ENCODE measurements at places on chromosomes 2 and 18.

DNA sequence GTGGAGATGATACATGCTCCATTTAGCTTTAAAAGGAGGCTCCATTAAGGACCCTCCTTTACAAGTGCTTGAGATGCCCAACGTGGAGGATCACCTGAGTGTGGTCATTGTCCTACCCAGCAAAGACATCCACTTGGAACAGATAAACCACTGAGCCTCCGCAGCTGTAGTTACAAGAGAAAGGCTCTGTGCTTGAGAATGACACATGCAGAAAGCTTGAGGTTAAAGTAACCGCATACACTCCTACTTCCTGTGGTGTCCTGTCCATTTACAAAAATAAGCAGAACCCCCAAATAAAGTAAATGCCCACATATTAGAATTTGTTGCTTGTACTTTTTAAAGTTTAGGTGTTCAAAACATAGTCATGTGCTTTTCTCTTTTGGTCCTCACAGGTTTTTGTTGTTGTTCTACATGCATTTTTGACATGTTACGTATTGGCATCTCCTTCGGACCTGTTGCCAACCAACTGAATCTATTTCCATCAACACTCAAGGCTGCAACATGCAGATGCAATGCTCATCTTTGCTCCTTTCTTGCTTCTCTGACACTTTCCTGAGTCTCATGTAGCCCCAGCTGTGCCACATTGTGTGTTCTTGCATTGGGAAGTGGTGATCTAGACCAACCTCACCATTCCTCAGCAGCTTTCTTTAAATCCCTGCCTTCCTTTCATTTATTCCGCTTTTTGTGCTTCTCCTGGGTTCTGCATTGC lies 56.0 kb downstream of the SERPINB7 start:
- no peak for DNase-seq

DNA sequence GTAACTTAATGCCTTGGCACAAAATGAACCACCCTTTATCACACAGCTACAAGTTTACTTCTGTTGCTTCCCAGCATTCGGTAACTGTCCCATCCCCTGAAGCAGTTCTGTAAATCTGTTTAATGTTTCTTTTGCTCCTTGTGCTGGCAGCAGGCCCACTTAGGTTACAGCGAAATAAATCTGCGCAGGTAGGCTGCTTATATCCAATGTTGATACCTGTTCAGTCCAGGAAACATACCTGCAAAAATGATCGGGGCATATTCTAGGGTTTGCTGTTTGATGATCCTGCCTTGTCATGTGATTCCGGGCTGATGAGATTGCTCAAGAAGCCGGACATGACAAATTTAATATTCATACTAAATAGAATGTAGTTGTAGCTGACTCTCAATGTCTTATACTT lies 23.3 kb downstream of the PELI1 start:
- no peak for DNase-seq

DNA sequence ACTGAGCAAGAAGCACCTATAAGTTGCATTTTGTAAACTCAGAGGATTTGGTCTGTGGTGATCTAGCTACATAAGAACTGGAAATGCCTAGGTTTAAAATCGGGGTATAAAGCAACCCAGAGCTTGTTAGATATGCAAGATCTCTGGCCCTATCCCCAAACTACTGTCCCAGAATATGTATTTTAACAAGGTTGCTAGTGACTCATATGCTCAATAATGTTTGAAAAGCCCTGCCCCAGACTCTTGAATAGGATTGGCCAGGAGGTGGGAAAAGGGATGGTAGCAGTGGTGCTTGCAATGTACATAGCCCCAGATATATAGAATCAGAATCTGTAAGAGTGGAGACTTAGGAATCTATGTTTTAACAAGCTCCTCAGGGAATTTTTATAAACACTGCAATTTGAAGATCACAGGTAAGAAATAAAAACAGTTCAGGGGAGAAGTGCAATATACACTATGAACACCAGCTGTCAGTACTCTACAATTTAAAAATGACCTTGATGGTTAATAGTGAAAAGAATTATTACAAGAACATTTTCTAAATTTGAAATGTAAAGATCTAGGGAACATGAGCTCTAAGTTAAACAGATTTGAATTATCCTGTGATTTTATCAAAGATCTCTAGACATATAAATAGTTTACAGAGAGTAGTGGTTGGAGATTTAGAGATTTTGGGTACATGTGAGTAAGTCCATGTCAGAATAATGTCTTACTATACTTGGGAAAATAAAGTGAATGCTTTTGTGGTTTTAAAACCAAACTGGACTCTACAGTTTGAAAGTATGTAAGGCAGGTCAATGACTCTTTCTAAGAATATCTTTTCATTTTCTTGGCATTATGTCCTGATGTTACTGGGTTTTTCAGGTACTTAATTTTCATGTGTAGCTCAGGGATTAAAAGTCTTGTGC lies 7.7 kb upstream of the MMADHC start:
- DNase-seq: no peak

DNA sequence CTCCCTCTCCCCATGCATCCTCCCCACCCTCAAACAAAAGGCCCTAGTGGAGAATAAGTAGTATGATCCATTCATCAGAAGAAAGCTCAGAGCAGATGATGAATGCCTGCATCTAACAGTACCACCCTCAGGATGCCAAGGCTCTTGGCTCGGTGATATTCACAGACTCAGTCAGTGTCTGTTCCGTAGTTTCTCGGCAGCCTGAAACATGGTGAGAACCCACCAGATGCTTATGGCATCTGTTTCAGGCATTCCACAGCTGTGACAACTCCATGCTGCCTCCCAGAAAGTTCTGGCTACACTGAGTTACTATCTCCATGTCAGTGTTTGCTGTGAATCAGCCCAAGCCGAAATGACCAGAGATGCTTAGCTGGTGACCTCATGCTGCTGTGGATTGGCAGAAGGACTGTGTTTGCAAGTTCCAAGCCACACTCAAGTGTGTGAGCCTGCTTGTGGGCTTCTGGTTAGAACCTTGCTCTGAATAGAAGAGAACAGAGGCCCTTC lies 83.9 kb downstream of the WDSUB1 start:
- no peak for DNase-seq

- no peak for DNase-seq
Observed at GRCh38 chr2:207149249-207150213, 16.2 kb downstream of the KLF7 start.

DNA sequence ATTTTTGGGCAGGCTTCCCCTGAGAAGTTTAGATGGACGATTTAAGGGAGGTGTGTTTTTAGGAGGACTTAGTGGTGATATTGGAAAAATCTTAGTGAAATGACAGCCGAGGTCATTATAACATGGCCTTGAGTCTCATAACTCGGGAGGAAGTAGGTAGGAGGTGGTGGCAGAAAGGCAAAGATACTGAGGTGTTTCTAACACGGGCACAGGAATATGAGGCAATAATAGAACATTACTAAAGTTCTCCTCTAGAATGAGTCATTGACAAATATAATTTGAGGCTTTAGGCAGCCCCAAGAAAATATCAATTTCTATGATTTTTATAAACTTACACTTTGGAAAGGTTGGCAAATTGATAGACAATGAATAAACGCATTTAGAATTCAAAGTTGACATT lies 146.1 kb upstream of the ZEB2 start:
- DNase-seq: no peak

- no peak for DNase-seq
Observed at GRCh38 chr2:224584785-224585210, 365 bp downstream of the CUL3 start.

- no peak for DNase-seq
Observed at GRCh38 chr18:74268175-74268574, 23.6 kb downstream of the CYB5A start.

GRCh38 chr2:119249311-119249710 lies 25.7 kb downstream of the STEAP3 start:
- DNase-seq: no peak

GRCh38 chr2:199692489-199692888 lies 158.5 kb downstream of the FTCDNL1 start:
- no peak for DNase-seq

DNA sequence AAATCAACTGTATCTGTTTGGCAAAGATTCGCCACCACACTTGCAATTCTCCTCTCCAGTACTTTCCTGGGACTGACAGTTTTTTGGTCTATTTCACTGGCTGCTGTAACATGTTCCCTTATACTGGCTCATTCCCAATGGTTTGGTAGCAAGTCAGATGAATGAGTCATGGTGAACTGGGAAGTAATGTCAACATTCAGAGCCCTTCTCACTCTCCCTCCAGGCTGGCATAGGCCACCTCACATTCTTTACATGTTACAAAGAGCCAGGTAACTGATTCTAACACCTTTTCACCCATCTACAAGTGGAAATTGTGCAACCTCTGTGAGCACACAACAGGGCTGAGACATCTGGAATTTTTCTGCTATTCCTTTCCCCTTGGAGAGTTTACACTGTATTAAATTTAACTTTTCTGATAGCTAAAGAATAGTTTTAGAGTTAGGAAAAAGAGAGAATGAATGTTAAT lies 111.3 kb upstream of the TLK1 start:
- no peak for DNase-seq

- no peak for DNase-seq
Observed at GRCh38 chr2:119518401-119519056, 5.8 kb downstream of the SCTR start.

- no peak for DNase-seq
Observed at GRCh38 chr2:104826016-104826415, 27.9 kb upstream of the POU3F3 start.

- peak; percentile 57 for DNase-seq
Observed at GRCh38 chr2:84302513-84303412, 156.3 kb downstream of the SUCLG1 start.

GRCh38 chr2:65525616-65526231 lies 93.3 kb upstream of the SPRED2 start:
- DNase-seq: no peak

DNA sequence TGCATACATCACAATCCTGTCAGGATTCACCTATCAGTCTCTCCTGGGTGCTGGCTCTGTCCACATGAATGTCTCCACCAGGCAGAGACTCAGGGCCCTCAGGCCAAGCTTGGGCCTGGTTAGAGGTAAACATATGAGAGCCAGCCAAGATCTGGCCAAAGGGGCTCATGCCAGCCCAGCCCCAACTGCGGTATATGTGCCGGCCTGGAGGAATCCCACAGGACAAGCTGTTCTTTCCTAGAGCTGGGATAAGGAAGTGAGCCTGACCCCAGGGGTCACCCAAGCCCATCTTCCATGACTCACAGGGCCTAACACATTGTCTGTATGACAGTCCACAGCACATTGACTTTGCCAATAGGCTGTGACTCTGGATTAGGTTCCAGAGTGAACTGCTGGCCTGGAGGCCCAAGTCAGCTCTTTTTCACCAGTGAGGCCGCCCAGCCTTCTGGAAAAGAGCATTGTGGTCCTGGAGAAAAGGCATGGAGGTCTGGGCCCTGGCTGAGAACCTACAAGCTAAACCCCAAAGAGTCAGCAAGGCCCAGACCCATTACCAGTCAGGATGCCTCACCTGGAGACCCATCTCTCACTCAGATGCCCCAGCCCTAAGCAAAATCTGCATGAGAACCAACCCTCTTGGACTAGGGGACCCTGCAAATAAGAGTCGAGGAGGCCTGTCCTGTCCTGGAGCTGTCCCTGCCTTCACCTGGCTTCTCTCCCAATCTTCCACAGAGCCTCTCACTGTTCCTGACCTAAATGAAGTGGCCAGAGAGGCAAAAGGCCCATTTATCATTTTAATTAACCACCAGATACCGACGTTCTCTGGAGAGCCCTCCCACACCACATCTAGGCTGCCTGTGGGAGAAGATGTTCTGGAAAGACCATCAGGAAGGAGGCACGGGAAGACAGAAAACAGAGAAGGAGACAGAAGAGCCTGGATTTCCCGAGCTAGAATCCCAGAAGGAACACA lies 120.9 kb upstream of the PKDCC start:
- DNase-seq: no peak

DNA sequence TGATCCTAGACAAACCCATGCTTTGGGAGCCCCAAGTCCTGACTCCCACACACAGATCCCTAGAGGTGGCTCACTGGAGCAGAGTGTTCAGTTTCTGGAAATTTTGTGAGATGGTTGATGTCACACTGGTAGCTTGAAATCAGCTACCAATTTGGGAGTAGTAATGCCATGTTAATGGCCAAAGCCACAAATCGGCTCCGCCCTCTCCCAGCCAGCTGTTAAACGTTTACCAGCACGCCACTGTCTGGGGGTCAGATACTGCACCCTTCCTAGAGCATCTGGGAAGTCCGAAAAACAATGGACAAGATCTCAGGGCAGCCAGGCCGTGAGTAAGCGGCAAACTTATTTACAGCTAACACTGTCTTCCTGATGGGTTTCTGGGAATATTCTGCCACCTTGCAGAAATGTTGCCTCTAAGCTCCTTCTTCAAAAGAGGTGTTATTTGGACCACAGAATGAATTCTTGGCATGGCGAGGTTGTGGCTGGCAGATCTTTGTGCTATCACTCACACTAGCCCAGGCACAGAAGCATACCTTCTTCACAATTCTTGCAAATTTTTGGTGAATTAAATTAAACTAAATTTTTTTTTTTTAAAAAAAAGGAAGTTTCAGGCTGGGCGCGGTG lies 60.2 kb upstream of the FZD7 start:
- DNase-seq: no peak

- DNase-seq: no peak
Observed at GRCh38 chr2:231671270-231672050, 36.9 kb upstream of the PTMA start.

DNA sequence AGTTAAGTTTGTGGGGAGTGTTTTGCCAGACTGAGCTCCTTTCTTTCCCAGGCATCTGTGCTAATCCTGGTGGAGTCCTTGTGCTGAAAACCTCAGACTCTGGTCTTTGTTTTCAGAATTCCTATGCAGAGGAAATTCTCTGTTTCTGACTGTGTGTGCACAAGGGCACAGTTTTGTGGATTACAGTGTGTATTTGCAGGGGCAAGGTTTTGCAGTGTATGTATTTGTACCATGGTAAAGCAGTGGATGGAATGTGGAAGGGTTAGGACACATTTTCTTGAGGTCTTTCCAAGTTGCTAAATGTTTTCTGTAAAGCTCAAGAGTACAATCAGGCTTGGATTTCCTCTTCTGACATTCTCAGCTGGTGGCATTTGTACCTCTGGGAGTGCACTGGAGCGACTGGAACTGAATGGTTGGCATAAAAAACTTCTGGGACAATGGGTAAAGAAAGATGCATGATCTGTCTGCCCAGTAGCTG lies 139.5 kb upstream of the RND3 start:
- DNase-seq: no peak

- DNase-seq: no peak
Observed at GRCh38 chr18:12880541-12880910, 3.5 kb downstream of the PTPN2 start.

GRCh38 chr2:218260742-218261422 lies at the start of gene GPBAR1:
GPBAR1 (plus strand) TSS chr2:218261015; CDS start chr2:218262725, 1,710 bp downstream.
- peak; percentile 53 for DNase-seq
